GM10248 (cell line): ENCODE measurements at places on chromosomes 2 and 18.

GRCh38 chr2:181607629-181608590 is 49.0 kb downstream of the CERKL start:
- DNase-seq: no peak

- no peak for DNase-seq
Observed at GRCh38 chr18:48295586-48296311, 113.4 kb downstream of the ZBTB7C start.

- no peak for DNase-seq
Observed at GRCh38 chr2:160664603-160665140, 171.1 kb upstream of the RBMS1 start.

GRCh38 chr2:36403675-36404230 is 48.2 kb downstream of the CRIM1 start:
- no peak for DNase-seq

DNA sequence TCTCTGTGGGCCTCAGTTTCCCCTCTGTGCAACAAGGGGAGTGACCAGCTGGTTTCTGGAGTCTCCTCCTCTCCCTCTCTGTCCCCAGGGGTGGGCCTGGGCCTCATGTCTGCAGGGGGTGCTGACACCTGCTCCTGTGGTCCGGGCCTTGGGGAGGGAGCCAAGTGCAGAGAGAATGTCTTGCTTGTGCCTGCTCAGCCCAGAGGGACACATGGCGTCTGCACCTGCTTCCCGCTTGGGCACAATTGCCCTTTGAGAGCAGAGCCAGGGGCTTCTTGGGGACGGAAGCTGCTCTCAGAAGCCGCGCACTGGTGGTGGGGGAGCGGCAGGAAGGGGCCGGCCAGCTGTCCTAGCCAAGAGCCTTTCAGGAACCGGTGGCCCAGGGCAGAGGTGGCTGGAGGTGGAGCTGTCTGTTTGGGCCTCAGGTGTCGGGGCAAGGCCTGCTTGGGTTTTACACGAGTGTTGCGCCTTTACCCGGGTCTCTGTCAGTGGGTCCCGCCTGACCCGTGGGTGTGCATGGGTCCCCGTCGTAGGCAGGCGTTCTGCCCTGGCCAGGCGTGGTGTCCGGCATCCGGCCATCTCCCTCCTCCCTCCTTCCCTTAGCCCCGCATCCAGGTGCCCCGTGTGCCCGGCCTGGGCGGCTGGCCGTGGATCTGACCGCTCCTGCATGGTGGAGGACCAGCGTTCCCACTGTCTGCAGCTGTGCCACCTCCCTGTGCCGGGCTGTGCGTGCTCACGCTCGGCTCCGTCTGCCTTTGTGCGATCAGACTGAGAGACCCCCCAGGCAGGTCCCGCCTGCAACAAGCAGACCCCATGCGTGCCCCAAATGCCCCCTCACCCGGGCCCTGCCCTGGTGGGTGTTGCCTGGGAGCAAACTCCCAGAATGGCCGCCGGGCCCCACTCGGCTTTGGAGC is 4.0 kb downstream of the NEU4 start:
- peak; percentile 17 for DNase-seq

DNA sequence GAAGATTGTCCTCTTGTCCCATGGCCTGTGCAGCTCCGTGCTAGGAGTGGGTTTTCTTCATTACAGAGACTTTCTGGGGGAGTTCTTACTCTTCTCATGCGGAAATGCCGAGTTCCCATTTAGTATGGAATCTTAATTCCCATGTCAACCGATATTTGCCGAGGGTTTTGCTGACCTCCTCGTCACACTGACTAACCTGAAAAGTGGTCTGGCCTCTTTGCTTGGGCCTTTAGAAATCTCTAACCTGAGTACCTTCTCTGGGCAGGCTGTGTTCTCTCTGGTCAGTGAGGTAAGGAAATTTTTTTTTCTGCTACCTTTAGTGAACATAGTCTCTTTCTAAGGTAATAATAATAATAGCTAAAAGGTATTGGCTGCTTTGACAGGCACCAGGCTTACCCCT is 10.9 kb upstream of the EML6 start:
- DNase-seq: no peak

GRCh38 chr2:183950673-183951072 is 647.7 kb upstream of the ZNF804A start:
- DNase-seq: no peak

- no peak for DNase-seq
Observed at GRCh38 chr2:236997069-236997715, 88.5 kb upstream of the COPS8 start.

GRCh38 chr18:3966246-3966641 is 488.9 kb downstream of the DLGAP1 start:
- no peak for DNase-seq

GRCh38 chr2:67919490-67919889 is 143.3 kb downstream of the C1D start:
- DNase-seq: no peak

DNA sequence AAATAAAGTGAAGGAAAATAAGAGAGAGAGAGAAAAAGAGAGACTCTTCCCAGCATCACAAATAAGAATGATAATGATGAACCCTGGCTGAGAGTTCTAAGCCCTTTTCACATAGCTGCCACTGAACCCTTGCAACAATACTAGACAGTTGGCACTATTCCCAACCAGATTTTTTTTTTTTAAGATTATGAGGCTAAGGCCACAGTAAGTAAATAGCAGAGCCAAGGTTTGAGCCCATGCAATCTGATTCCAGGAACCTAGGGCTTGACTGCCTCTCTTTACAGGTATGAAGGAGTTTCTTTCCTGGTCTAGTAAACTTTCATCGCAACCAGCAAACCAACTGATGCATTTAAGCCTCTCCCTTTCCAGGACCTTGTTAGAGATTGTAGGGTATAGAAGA is 424.6 kb downstream of the NCKAP5 start:
- DNase-seq: no peak

DNA sequence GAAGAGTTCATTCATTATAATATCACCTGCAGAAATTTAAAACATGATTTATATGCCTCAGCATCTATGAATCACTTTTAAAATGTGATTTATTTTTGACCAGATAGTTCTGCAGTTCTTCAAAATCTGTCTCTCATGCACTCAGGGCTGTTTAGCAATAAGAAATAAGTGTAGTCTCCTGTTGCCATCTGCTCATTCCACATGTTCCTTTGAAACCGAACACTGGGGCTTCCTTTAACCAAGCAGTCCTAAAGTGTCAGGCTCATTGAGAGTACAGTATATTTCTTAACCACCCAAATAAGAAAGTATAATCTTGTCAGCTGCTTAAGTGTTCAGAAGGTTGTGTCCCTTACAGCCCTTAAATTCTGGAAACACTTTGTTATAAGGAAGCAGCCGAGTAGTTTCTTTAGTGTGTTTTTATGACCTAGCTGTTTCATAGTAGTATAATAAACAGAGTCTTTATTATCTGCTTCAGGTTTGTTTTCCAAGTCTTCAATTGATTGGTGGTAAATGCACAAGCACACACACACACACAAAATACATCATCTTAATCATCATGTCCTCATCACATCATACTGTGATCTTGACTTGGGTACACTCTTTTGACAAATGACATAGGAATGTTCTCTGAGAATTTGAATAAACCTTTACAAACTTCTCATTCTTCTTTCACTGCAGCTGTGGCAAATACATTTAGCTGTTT is 10.4 kb downstream of the WDR7 start:
- DNase-seq: no peak

DNA sequence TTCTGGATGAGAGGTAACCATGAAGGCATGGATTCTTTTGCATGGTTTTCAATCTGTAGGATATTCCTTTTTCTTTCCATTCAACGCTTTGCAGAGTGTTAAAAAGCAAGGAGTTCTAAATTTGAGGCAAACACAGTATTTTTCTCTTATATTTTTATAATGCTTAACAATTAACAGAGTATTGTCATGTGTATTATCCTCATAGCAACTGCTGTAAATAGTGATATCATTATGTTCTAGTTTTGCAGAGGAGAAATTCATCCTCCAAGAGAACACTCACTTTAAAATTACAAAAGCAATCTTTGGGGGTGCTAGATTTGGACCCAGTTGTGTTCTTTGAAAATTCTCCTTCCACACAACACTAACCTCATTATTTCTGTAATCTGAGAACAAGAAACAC is 58.7 kb downstream of the RDH14 start:
- no peak for DNase-seq

- no peak for DNase-seq
Observed at GRCh38 chr2:218005486-218005885, 2.7 kb upstream of the TNS1 start.

DNA sequence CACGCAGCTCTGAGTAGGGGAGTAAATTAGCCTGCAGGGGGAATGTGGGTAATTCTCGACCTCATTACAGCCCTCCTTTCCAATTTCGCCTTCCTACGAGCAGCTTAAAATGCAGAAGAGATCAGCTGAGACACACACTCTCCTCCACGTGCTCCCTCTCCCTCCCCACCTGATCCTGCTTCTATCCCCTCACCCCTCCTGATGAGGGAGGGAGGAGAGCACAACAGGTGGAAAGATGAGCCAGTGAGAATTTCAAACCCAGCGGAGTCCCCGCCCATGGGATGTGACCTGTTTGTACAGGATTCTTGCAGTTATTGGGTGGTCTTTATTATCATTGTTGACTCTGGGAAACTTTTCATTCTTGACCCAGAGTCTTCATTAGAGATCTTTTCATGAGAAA is 35.5 kb downstream of the DDX18 start:
- no peak for DNase-seq

DNA sequence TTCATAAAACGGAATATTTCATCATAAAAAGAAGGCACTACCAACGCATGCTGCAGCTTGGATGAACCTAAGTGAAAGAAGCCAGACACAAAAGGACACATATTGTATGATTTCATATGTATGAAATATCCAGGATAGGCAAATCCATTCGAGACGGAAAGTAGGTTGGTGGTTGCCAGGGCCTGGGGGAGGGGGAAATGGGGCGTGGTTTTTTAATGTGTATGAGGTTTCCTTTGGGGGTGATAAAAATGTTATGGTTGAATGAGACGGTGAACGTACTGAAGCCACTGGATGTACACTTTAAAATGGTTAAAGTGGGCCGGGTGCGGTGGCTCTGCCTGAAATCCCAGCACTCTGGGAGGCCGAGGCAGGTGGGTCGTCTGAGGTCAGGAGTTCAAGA is 20.0 kb upstream of the SPATA3 start:
- DNase-seq: no peak

- DNase-seq: peak; percentile 57
Observed at GRCh38 chr2:131105950-131106801, 1.0 kb downstream of the PLEKHB2 start.

DNA sequence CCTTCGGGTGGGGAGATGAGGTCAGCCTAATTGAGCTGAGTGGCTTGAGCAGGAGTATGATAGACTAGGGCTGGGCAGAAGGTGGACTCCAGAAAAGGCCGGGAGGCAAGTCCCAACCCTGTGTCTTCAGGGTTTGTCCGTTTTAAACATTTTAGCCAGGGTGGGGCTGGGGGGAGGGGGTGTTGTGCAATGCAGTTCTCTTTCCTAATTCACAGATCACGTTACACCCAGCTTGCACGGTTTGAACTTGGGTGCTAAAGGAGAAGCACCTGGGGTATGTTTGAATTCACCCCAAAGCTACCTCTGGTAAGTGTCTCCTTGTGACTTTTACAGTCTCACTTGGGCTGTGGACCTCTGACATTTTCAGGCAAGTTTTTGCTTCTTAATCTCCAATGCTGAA is 233.3 kb downstream of the AGAP1 start:
- DNase-seq: no peak
